ENCODE measurements at places on chromosomes 7 and 10. TPM values are rescaled to one million over a fixed set of nuclear protein-coding genes. Genes with fewer than 3 reads are reported as not detected.

GRCh38 chr7:157027568-157028198, 17.2 kb upstream of the MNX1 start:
- DNase-seq, result no peak

DNA sequence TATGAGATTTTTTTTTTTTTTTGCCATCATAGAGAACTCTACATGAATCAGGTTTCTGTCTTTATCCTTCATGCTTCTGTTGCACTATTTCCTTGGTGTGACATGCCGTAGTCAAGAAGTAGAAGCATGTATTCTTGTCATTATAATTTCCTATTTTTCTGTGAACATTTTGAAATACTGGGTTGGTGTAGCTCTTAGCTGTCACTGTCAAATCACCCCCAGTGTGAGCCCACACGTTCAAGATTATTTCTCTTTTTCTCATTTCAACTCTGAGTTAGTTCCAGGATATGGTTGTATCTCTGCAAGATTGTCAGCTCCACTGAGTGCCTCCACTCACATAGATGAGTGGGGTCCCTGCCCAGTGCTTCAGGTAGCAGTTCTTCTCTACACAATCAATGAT, 209.5 kb downstream of the NRG3 start:
- DNase-seq, result no peak

The ZNF786 gene
- 3.6 TPM for total RNA-seq

DNA sequence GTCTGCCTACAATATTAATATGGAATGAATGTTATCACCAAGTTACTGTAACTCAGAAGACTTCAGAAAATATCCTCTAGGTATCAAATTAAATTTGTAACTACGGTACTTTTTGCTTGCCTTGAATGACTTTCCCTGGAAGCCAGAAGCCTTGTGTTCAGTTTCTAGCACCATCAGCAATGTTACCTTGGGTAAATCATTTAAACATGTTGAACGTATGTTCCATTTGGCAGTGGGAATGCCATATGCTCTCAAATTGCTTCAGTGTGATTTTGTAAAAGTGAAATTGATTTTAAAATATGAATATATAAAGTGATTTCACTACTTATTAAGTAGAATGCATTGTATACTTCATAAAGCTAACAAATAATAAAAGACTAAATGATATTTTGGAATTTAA, 11.2 kb downstream of the RPA3 start:
- DNase-seq, result no peak

The HOXA1 gene
- total RNA-seq, result 0.08 TPM

Measured in left lobe of liver (tissue), 2 donors.